T-helper 1 cell (primary cell): ENCODE measurements at places on chromosomes 6 and 20.

- no peak for DNase-seq
Observed at GRCh38 chr6:119241540-119242309, 107.8 kb downstream of the MAN1A1 start.

DNA sequence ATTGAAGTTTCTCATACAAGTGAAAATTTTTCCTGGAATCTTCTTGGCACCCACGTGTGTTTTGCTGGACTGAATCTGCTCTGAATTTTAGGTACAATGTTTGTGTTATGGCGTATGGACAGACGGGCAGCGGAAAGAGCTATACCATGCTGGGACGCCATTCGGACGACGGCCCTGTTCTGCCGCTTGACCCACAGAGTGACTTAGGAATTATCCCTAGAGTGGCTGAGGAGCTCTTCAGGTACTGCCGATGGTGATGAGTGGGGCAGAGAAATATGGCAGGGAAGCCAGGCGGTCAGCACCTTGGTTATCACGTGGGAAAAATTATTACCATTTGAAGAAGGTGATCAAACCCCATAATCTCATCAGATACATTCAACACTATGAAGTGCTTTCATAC, 36.3 kb downstream of the KIF25 start:
- no peak for DNase-seq

- no peak for DNase-seq
Observed at GRCh38 chr20:32570401-32571190, 14.5 kb downstream of the NOL4L start.

- no peak for DNase-seq
Observed at GRCh38 chr20:48748556-48748955, 79.2 kb downstream of the PREX1 start.

DNA sequence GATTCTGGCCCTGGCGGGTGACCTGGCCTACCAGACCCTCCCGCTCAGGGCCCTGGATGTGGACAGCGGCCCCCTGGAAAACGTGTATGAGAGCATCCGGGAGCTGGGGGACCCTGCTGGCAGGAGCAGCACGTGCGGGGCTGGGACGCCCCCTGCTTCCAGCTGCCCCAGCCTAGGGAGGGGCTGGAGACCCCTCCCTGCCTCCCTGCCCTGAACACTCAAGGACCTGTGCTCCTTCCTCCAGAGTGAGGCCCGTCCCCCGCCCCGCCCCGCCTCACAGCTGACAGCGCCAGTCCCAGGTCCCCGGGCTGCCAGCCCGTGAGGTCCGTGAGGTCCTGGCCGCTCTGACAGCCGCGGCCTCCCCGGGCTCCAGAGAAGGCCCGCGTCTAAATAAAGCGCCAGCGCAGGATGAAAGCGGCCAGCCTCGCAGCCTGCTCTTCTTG, 868 bp upstream of the SLC2A4RG start:
- no peak for DNase-seq

DNA sequence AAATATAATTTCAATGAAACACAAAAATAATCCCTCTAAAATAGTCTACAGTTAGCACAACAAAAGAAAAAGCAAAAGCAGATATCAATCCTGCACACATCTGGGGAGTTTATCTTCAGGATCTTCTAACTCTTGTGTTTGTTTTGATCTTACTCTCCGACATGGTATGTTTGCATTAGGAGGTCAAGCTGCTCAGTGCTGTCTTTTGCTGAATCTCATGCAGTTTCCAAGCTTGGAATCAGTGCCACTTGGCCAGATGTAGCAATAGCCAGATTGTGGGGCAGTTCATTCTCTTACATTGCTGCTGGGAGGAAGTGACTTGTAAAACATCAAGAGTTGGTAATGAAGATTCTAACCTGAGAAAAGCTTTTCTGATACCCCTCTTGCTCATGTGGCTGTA, 29.5 kb downstream of the RIOK1 start:
- DNase-seq = no peak

DNA sequence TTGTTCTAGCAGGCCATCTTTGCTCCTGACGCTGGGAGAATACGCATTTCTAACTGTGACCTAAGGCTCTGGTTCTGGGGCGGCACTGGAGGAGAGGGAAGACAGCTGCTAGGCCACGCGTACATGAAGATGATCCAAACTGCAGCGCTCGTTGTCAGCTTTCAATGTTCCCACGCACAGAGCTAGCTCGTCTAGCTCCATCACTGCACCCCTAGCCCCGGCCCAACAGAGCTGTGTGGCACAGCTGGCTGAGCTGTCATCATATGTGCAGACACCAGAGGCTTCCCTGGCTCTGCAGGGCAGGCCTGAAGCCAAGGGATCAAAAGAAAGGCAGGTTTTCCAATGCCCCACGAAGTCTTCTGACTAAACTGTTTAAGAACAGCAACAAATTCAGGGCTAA, 124.7 kb downstream of the IRF4 start:
- DNase-seq = no peak

DNA sequence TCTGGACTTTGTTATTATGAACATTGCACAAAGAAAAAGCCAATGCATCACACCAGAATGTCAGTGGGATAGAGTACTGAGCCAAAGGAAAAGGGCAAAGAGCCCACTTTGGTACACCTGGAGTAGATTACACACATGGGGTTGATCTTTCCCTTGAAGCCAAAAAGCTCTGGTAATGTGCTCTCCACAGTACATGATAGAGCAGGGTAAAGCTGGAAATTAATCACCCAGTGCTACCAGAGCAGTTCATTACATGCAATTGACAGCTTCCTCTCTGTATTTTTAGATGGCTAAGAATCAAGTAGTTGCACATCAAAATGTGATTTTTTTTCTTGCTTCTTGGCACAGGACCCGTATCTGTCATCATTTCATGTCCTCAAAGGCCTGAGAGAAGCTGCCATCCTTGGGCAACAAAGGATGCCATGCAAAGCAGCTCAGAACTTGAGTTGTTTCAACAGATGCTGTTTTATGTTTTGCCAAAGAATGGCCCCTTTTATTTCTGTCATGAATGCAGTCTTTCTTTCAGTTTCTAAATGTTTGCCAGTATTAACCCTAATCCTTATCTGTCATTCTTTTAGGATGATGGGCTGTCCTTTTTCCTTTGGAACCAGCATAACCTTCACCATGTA, 88.1 kb downstream of the HDGFL1 start:
- DNase-seq = no peak

GRCh38 chr6:15264902-15265761, 19.3 kb downstream of the JARID2 start:
- DNase-seq = no peak
